Fibroblast of skin of abdomen (primary cell): ENCODE measurements at places on chromosomes 5 and 9.

- DNase-seq, result no peak
These were observed 91.2 kb upstream of the CPEB4 start for GRCh38 chr5:173796721-173797495.

- no peak for DNase-seq
These were observed 12.6 kb upstream of the GNAQ start for GRCh38 chr9:78044189-78044588.

DNA sequence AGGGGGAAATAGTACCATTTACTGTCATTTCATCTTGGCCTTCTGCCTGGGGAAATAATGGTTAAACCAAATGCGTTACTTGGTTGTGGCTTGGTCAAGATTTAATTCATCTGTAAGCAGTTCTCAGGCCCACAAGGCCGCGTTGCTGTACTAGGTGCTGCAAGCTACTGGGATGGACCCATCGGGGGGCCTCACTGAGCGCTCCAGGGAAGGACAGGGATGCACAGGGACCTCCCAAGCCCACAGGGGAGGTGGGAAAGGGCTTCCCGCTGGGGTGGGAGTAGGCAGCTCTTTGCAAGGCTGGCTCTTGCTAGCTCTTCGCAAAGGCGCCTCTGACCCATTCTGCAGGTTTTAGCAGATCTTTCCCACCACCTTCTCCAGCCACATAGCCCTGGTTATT is 8.0 kb downstream of the GFPT2 start:
- no peak for DNase-seq

DNA sequence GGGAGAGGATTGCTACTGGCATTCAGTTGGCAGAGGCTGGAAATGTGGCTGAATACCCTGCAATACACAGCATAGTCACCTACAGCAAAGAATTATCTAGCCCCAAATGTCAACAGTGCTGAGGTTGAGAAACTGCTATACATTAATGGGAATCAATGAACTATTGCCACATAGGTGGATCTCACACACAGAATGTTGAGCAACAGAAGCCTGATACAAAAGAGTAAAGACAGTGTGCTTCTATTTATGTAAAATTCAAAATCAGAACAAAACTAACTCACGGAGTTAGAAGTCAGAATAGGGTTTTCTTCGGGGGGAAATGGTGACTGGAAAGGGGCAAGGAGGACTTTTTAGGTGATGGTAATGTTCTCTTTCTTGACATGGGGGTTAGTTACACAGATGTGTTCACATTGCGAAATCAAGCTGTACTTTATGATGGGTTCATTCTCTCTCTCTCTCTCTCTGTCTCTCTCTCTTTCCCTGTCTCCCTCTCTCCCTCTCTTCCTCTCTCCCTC is 45.7 kb upstream of the PANK3 start:
- DNase-seq, result peak; percentile 9

DNA sequence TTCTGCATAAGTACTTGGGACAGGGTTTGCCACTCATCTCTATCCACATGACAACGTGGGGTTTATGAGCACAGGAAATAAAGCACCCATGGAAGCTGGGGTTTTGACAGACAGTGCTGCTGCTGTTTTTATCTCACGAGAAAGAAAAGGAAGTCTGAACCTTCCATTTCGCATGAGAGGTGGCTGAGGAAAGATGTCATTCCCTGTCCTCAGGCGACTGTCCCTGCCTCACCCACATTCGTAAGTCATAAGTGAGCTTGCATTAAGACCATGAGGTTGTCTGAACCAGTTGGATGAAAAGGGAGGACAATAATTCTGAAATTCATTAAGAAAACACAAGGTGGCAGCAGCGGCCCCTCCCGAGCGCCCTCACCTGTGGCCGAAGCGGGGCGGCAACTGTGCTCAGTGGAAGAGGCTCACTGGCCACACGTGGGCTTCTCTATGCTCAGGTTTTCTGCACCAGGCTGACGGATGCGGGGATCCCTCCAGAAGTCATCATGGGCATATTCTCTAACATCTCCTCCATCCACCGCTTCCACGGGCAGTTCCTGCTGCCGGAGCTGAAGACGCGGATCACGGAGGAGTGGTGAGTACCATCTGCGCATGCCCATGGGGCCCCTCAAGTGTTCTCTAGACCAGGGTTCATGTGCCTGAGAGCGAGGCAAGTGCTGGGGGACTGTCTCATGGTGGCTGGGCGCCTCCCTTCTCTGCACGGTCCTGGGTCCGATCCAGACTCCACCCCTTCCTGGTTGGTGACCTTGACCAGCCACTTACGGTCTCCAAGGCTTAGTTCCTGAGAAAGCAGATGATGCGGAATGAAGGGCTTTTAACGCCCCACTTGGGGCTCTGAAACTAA is 54.7 kb upstream of the SUSD3 start:
- peak; percentile 10 for DNase-seq

DNA sequence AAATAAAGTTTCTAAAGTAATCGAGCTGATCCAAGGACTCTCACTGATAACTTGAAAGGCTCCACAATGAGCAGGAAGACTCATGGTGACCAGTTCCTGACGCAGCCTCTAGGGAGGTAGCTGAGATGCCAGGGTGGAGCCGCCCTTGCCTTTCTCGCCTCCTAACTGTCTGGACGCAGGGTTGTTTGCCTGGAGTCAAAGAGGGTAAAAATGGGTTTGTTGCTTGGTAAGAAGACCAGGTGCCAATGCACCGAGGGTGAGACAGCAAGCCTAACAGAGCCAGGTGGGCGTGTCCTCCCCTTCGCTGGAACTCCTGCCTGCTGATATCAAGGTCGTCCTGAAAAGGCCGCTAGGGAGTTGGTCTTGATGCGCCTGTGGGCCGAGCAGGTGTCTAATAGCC is 48.6 kb upstream of the FCN1 start:
- DNase-seq, result no peak

DNA sequence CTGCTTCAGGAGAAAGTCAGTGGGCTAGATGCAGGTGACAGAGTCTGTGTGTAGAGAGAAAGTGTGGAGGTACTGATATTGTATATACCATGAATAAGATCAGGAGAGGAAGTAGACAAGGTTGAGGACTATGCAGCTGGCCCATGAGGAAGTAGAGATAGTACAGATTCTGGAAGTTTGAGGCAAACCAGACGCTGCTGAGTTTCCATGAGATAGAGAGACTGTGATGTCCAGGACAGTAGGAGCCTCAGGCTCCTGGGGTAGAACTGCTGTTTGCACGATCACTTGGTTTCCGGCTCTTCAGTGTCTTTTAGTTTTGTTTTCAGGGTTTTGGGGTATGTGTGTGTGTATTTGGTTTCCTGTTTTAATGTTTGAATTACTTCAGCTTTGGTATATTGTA is 13.6 kb downstream of the OTULINL start:
- DNase-seq, result no peak
